ENCODE measurements at places on chromosomes 16 and 17.

DNA sequence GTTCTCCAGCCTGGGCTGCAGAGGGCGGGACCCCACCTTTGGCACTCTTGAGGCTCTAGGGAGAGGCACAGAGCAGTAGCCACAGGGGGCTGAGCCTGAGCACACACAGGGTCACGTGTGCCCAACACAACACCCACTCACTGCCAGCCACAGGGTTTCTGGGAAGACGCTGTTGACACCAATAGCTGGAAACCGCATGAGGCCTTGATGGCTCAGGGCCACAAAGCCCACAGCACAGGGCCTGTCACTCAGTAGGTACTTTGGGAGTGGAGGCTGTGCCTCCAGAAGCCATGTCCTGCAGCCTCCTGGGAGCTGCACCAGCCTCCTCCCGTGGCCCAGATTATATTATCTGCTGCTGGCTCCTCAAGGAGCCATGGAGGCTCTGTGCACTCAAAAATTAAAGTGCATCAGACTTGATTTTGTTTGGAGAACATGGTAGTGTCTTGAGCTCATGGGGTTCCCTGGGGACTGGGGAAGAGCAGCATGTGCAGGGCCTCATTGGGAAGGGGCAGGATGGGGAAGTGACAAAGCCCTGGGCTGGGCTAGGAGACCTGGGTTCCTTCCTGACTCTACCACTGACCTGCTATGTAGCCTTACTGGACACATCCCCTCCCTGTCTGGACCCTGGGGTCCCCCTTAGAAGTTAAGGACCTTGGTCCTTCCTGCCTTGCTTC, 12.5 kb upstream of the SREBF1 start:
- DNase-seq, result peak; percentile 74

DNA sequence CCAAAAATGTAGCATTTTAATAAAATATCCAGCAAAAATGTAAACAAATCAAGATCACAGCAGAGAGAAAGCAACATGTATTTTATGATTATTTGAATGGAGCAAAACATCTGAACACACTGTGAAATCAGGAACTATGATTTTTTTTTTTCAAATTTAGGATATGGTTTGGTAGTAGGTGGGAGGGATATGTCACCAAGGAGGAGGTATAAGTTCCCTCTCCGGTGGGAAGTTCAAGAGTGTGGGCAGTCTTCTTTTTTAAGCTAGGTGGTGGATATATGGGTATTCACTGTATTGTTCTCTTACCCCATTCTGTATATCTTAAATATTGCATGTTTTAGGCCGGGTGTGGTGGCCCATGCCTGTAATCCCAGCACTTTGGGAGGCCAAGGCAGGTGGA, 10.2 kb downstream of the CDR2 start:
- DNase-seq, result no peak

GRCh38 chr16:75244225-75244809, 7.1 kb downstream of the BCAR1 start:
- no peak for DNase-seq

DNA sequence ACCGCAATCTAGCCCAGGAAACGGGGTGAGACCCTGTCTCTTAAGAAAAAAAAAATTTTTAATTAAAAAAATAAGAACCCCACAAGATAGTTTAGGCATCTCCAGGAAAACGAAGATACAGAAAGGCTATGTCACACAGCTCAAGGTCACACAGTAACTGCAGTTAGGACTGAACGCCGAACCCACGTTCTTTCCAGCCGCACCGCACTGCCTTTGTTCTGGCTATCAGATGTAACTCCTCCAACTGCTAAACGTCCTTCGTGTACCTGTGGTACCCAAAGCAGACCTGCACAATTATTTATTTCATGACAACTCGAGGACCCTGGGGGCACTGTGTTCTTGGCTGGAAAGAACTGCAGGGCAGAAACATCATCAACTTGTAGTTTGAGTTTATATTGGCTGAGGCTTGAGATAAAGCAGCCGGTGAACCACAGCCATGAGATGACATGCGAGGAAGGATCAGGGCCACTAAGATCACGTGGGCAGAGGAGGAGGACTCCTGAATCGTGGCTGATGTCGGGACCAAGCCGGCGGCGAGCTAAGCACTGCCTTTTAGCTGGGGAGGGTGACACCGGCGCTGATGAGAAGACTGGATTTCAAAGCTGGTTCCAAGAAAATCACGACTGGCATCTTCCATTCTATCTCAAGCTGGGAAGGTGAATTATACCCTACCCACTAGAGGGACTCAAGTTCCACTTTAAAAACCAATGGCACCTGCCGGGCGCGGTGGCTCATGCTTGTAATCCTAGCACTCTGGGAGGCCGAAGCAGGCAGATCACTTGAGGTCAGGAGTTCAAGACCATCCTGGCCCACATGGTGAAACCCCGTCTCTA, 20.7 kb upstream of the MNT start:
- no peak for DNase-seq

DNA sequence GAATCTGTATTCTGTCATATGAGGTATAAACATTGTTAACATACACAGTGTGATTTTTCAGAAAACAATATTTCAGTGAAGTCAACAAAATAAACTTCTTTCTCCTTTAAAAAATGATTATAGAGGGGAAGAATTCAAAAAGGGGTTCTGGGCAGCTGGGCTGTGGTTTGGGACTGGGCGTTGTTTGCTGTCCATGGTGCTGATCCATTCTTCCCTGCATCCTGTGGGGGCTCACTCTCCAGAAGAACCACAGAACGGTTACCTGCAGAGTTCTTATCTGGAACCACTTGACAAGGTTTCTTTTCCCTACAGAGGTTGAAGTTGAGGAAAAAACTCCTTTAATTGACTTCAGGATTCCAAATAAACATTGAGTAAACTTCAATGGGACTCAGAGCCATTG, 1091.0 kb downstream of the CDH8 start:
- peak; percentile 19 for DNase-seq

DNA sequence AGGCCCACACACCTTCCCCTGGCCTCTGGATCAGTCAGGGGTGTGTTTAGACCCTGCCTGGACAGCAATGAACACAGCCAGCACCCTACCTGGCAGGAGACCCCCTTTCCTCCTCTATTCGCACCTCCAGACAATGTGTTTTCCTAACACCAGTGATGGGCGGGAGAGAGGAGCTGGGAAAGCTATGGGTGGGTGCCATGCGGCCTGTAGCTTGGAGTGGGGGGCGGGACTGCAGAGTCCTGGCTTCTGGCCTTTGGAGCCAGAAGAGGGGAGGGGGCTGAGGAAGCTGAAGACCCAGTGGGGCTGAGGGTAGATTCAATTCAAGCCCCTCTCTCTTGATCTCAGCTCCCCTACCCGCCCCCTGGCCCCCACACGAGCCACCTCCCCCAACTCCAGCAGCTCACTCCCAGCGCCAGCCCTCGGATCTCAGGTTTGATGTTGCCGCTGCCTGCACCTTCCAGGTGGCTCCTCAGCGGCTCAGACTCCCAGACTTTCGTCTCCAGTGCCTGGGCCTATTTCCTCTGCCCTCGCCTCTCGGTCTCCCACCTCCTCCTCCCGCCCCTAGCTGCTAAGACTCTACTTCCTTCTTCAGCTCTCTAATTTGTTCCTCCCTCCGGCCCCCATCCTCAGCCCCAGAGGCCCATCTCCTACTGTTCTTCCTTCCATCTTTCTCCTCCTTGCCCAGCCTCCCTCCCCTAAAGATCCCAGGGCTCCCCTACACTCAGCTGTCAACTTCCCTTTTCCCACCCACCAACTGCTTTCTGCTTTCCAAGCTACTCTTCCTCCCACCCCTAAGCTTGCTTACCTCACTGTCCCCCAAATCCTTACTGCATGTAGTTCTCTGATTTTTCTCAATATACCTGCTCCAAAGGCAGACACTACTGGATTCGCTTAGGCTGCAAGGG, 6.8 kb upstream of the SP6 start:
- no peak for DNase-seq

DNA sequence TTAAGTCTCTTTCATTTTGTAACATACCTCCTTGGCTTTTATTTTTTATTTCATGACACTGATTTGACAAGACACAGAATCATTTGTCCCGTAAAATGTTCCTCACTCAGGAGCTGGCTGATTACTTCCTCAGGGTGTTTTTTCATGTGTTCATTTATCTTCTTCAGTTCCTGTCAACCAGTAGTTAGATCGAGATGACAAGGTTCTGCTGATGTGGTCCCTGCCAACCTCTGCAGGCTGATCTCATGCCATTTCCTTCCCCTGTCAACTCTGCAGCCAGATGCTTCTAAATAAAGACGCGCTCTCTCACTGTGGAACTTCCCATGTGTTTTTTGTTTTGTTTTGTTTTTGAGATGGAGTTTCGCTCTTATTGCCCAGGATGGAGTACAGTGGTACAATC, 8.1 kb upstream of the CXCL16 start:
- no peak for DNase-seq

DNA sequence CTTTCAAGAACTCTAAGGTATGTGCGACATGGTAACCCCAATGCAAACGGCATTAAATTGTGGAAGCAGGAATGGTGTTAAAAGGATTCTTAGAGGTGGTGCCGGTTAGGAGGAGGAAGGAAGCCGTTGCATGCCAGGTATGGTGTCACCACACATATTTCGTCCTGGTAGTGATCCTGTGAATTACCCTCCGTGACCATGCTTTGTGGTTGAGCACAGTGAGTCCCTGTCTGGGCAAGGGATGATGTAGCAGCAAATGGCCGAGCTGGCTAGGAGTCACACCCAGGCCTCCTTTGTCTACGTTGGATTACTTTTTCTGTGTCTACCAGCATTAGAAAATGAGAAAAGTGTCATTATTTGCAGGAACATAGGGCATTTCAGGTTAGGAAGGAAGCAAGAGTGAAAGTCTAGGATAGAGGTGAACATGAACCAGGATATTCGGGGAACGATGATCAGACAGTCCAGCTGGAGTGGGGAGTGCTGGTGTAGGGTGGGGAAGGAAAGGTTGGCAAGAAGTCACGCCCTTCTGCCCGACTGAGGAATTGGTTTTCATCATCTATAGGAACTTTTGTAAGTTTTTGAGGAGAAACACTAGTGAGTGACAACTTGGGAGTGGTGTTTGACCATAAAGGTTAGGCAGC, 123.5 kb downstream of the PRKCA start:
- no peak for DNase-seq

GRCh38 chr17:78168242-78168902, at the start of gene SYNGR2:
Gene SYNGR2 (plus strand): TSS chr17:78168581. CDS start chr17:78168617, 36 bp downstream.
- DNase-seq, result peak; percentile 94

GRCh38 chr16:66199189-66199588, 167.3 kb upstream of the CDH5 start:
- DNase-seq, result no peak

DNA sequence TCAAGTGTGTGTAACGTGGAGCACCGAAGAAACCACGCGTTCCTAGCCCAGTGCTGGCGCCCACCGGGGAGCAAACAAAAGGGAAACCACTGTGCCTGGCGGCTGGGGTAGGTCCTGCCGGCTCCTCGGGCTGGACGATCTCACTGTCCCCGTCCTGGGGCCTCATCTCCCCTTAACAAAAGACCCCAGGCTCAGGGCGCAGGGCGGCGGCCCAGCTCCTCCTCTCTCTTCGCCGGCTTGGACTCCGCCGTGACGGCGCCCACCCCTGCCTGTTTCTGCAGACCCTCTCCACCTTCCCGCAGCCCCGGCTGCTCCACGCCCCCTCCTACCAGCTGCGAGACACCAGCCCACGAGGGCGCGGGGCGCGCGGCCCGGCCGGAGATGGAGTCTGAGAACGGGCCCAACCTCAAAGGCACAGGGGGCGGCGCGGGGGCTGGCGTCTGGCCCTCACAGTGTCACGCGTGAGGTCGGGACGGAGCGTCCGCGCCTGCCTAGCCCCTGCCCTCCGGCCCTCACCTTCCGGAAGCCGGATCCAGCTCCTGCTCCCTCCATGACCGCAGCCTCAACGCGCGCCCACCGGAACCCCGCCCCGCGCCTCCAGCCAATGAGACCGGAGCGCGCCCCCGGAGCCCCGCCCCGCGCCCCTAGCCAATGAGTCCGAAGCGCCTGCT, at the start of gene CENPX:
Gene CENPX (minus strand): TSS at position 569 of the 671 bp plus-strand sequence. CDS start 17 bp downstream, at position 552.
- no peak for DNase-seq

DNA sequence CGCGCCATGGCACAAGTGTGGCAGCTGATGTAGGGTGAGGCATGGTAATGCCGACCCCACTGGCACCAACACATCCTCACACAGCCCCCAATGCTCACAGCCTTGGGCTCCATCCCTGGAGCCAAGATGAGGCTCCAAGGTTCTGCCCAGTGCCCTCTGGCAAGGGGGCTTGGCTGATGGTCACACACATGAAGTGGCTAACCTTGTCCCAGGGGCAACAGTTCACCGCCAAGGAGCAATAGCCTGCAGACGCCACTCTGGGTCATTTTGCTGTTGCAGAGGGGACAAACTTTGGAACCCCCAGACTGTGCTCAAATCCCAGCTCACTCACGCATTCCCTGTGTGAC, 26.8 kb downstream of the TNFRSF13B start:
- no peak for DNase-seq

DNA sequence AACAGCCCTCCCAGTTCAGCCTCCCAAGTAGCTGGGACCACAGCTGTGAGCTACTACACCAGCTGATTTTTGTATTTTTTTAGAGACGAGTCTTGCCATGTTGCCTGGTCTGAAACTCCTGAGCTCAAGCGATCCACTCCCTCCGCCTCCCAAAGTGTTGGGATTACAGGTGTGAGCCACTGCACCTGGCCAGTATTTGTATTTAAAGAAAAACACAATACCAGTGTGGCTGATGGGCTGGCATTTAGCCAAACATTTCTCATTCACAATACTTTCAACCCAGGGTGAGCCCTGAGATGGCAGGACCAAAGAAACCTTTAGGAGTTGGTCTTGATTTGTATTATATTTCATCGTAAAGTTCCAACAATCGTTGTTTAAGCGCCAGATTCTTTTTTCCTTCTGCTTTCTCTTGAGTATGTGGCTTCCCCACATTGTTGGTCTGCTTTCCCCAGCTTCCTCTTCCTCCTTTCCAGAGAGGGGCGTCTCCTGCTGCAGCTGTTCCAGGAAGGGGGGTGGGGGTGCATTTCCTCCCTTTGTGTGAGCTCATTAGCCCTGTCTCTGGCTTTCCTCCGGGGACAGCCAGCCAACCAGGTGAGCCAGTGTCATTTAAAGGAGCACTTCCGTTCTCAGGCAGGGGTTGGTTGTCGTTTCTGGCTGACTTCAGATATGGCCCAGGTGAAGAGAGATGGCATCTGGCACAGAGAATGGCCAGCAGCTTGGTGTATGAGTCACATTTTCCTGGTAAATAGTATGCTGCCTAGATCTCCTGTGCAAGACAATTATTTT, 79.9 kb downstream of the GPRC5B start:
- no peak for DNase-seq

- DNase-seq, result no peak
These were observed 16.0 kb upstream of the CCL17 start for GRCh38 chr16:57388359-57389086.

GRCh38 chr16:82470620-82471152, 156.1 kb upstream of the CDH13 start:
- no peak for DNase-seq

- no peak for DNase-seq
These were observed 73.1 kb downstream of the SREBF1 start for GRCh38 chr17:17763734-17764133.

GRCh38 chr17:32622540-32622939, 135.7 kb downstream of the CDK5R1 start:
- DNase-seq, result no peak

GRCh38 chr17:28554565-28554964, 2.1 kb upstream of the UNC119 start:
- no peak for DNase-seq
